Cardiac muscle cell (in vitro differentiated cells and primary cell): ENCODE measurements at places on chromosomes 7 and 10. TPM values are rescaled to one million over a fixed set of nuclear protein-coding genes. Genes with fewer than 3 reads are reported as not detected.

Gene PRPS1L1
- not detected in 2 replicates for total RNA-seq

Gene FAM237B
- not detected in 2 replicates for total RNA-seq

Gene SH2B2
- 12.7 and 17.4 TPM in 2 replicates for total RNA-seq

Gene ING3
- total RNA-seq: 10.7 and 15.5 TPM in 2 replicates

Gene SUGCT
- total RNA-seq: 13.5 and 21.4 TPM in 2 replicates

Gene ANKRD30A
- total RNA-seq: not detected in 2 replicates

Gene ERVW-1
- not detected in 2 replicates for total RNA-seq

Gene PTPRN2
- total RNA-seq: 0.25 TPM in 1 of 2 replicates, not detected in the other

Gene RELN
- 34.8 and 46.9 TPM in 2 replicates for total RNA-seq

Gene ATAD1
- 41.6 and 47.4 TPM in 2 replicates for total RNA-seq

Gene TMEM213
- total RNA-seq: not detected in 2 replicates

Gene FRMD4A
- 7.9 and 12.6 TPM in 2 replicates for total RNA-seq

Gene EPC1
- 24.0 and 25.4 TPM in 2 replicates for total RNA-seq

Gene MYL10
- total RNA-seq: not detected in 2 replicates

Gene SYT15
- total RNA-seq: 0.27 and 1.1 TPM in 2 replicates

Gene FEZF1
- total RNA-seq: not detected in 2 replicates

Gene STARD3NL
- total RNA-seq: 55.4 and 72.2 TPM in 2 replicates

Gene HYAL4
- total RNA-seq: not detected in 2 replicates

Gene PRF1
- total RNA-seq: 0.07 TPM in 1 of 2 replicates, not detected in the other

Gene EBLN1
- total RNA-seq: not detected in 2 replicates

Gene CLCN1
- 0.11 TPM in 1 of 2 replicates, not detected in the other for total RNA-seq

Gene ASAH2
- total RNA-seq: 0.15 and 5.4 TPM in 2 replicates

Gene KLF14
- total RNA-seq: not detected in 2 replicates

Gene HTR5A
- not detected in 2 replicates for total RNA-seq

Gene ASIC3
- 9.0 and 9.8 TPM in 2 replicates for total RNA-seq

Gene FBXL13
- 1.8 and 2.2 TPM in 2 replicates for total RNA-seq

Gene SPAM1
- total RNA-seq: not detected in 2 replicates
